ENCODE measurements at places on chromosomes 7 and 10.
A peak's percentile ranks its signal among the peaks of the same experiment; 100 is the strongest.

GRCh38 chr7:191981-192649, at the start of gene FAM20C:
TSS of gene FAM20C (plus strand) at chr7:192571. CDS start at chr7:193200, 629 bp downstream.
- peak; percentile 84 for DNase-seq

DNA sequence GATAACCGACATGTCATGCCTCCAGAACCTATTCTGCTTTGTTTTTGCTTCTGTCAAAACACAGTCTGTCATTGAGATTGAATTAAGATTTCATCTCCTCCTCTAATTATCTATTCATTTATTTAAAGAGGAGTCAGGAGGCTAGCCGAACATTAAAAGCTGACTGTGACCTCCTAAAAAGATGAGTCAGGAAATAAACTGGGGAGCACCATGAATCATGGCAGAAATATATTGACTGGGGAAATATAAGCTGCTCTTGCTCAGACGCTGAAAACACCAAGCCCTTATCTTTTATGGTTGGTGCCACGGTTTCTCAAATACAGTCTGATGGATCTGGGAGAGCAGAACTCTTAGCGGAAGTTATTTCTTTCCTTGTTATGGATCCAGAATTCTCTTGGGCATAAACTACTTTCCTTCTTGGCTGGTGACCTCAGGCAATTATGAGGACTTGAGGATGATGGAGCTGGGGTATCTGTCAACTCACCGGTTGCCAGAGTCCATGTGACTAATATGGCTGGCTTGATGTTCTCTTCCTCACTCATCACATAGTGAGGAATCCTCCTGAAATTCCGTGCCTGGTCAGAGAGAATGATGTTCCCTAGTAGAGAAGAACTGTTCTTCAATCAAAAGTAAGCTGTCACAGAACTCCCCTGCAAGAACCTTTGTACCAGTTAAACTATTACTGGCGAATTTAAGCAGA, 307.6 kb upstream of the PHYHIPL start:
- DNase-seq = no peak

GRCh38 chr10:124534231-124534798, 72.7 kb downstream of the LHPP start:
- no peak for DNase-seq

DNA sequence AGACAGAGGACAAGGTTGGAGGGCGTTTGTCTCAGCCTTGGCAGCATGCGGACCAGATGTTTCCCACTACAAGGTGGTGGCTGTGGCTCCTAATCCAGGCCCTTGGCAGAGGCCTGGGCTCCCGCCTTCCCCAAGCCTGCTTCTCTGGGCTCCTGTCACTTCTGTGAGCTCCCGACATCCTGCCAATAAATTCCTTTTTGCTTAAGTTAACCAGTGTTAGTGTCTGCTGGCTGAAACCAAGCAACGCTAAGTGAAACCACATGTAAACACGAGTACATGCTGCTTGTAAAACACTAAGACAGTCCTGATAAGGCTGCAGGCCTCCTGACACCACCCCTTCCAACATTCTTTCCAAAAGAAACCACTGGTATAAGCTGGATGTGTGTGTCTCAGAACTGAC, 263.6 kb upstream of the ZMIZ1 start:
- DNase-seq = no peak

GRCh38 chr10:62010366-62010765, 108.9 kb downstream of the ARID5B start:
- no peak for DNase-seq

DNA sequence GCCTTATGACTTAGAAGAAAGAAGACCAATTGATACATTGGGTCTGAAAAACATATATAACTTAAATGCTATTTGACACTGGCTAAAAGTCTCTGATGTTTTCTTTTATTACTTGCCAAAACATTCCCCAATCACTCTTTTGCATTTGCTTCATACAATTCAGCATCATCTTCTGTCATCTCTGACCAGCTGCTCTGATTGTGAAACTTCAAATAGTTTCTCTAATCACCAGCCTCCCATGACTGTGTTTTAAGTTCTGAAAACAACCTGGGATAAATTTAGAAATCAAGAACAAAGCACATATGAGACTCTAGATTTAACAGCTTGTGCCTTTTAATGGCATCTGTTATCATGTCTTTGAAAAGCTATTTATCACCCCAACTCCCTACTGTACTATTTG, 208.4 kb upstream of the KCND2 start:
- DNase-seq = no peak

GRCh38 chr7:47669901-47670384, 88.0 kb upstream of the TNS3 start:
- no peak for DNase-seq

GRCh38 chr7:92880212-92881090, 44.1 kb upstream of the CDK6 start:
- DNase-seq = peak; percentile 42

GRCh38 chr7:101691822-101692384, 62.8 kb upstream of the MYL10 start:
- DNase-seq = no peak

DNA sequence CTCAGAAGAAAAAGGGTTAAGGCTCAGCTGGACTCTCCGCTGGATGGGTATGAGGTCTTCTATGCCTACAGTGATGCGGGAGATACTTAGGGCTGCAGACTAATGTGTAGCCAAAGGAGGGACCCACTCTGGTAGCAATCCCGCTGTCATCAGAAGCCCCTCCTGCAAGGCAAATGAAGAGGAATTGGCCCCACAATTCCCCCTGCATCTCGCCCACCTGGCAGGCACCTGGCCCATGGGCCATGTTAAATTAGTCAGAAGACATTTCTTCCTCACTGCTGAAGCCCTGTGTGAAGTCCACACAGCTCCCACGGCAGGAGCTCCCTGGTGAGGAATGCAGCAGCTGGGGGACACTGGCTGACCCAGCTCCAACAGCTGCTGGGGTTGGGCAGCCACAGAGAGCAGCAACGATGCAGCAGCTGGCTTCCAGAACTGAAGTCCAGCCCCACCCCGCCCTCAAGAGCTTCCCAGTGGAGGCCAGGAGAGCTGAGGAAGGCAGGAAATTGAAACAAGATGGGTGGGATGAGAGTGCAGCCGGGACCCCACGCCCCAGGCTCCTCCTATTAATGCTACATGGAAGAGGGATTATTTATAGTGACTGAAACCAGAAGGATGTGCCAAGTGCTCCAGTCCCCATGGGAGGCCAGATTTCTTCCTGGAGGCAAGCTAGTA, 5.5 kb downstream of the VSTM4 start:
- DNase-seq = no peak

DNA sequence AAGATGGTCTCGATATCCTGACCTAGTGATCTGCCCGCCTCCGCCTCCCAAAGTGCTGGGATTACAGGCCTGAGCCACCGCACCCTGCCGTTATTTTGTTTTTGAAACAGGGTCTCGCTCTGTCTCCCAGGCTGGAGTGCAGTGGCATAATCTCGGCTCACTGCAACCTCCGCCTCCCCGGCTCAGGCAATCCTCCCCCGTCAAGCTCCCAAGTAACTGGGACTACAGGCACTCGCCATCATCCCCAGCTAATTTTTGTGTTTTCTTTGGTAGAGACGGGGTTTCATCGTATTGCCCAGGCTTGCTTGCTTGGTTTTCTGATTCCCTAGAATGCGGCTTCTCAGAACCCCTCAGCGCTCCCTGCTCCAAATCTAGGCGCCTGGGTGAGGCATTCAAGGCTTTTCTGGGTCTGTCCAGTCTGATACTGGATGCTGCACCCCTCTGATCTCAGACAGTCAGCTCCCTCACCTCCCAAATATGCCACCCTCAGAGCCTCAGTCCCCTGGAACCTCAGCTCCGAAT, 1.3 kb downstream of the TFR2 start:
- no peak for DNase-seq
